NCI-H2107 (cell line): ENCODE measurements at places on chromosomes 1 and 21.

- DNase-seq: no peak
These were observed 38.3 kb downstream of the LRRN2 start for GRCh38 chr1:204647114-204647804.

GRCh38 chr1:18957136-18957521, 653 bp upstream of the IFFO2 start:
- no peak for DNase-seq

DNA sequence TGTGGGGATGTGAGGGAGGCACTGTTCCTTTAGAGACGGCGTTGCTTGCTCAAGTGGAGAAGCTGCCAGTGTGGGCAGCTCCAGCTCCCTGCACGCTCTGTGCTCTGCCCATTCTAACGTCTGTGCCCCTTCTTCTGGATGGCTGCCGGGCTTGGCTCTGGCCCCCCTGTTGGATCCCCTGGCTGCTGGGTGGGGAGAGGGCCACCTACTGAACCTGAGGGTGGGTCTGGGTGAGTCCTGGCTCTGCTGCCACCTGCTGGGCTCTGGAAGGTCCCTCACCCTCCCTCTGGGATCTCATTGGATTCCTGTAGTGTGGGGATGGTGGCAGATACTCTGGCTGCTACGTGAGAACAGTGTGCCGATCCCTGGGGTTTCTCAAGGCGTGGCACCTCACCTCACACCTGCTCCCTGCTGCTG, 5.0 kb downstream of the PFKL start:
- DNase-seq: peak; percentile 32

GRCh38 chr1:110897681-110898080, 24.7 kb downstream of the CD53 start:
- no peak for DNase-seq

DNA sequence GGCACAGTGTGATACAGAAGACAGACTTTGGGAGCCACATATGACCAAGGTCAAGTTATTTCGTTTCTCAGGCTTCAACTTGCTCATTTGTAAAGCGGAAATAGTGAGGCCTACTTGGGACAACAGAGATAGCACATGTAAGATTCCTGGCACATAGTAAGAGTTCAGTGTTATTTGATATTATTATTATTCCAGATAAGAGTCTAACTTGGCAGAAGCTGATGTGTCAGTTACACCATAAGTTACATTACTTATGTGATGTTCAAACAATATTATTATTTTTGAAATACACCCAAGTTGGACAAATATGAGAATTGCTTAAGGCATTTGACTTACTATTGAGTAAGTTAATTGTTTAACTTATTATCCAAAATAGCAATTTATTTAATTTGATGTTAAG, 10.2 kb upstream of the CYP4X1 start:
- no peak for DNase-seq

- DNase-seq: peak; percentile 35
These were observed 5.3 kb upstream of the CCDC27 start for GRCh38 chr1:3746830-3747521.

GRCh38 chr1:8390707-8391106, 72.8 kb downstream of the SLC45A1 start:
- no peak for DNase-seq

- DNase-seq: no peak
These were observed 5.0 kb upstream of the EDEM3 start for GRCh38 chr1:184759651-184760050.
